ENCODE measurements at places on chromosomes 5 and 9. TPM values are rescaled to one million over a fixed set of nuclear protein-coding genes. Genes with fewer than 3 reads are reported as not detected.

Gene SPINK7
- not detected for total RNA-seq

Gene CPLANE1
- total RNA-seq, result 23.9 TPM

Gene MAMDC2
- total RNA-seq, result 8.5 TPM

Gene SWI5
- total RNA-seq, result 23.5 TPM

Gene PCDHB15
- 0.98 TPM for total RNA-seq

Gene SLC45A2
- 0.10 TPM for total RNA-seq

Gene KIF4B
- total RNA-seq, result 0.33 TPM

Gene OBP2B
- total RNA-seq, result not detected

Gene IGIP
- 4.9 TPM for total RNA-seq

Gene SCGB3A1
- total RNA-seq, result not detected

Gene GAS1
- total RNA-seq, result 1.5 TPM

Gene SLC35D2
- total RNA-seq, result 22.4 TPM

Gene ADAM19
- 60.1 TPM for total RNA-seq

Gene ZNF622
- total RNA-seq, result 34.0 TPM

Gene SEPTIN8
- total RNA-seq, result 47.9 TPM

Gene NTRK2
- 0.10 TPM for total RNA-seq

Gene RGS3
- 360 TPM for total RNA-seq

Gene KIF20A
- 61.7 TPM for total RNA-seq

Data from vein endothelial cell (primary cell).